ENCODE measurements at places on chromosomes 1 and 21. TPM values are rescaled to one million over a fixed set of nuclear protein-coding genes. Genes with fewer than 3 reads are reported as not detected.

C1orf116 gene
- total RNA-seq, result 6.8 TPM

CYB561D1 gene
- 4.0 TPM for total RNA-seq

HSD3B1 gene
- not detected for total RNA-seq

RUNX3 gene
- total RNA-seq, result 7.0 TPM

TMPRSS2 gene
- total RNA-seq, result 0.08 TPM

NDUFS5 gene
- 444 TPM for total RNA-seq

LAD1 gene
- 2.2 TPM for total RNA-seq

C1orf105 gene
- total RNA-seq, result not detected

LIX1L gene
- 15.9 TPM for total RNA-seq

GJA9 gene
- total RNA-seq, result 0.05 TPM

CHD1L gene
- 33.8 TPM for total RNA-seq

KPRP gene
- total RNA-seq, result not detected

GJA8 gene
- total RNA-seq, result not detected

AGRN gene
- 117 TPM for total RNA-seq

PLEKHA6 gene
- total RNA-seq, result 41.4 TPM

GBP5 gene
- total RNA-seq, result not detected

RNU1-3 gene
- 10.6 TPM for total RNA-seq

PTGER3 gene
- not detected for total RNA-seq

SERPINC1 gene
- 0.16 TPM for total RNA-seq

FCAMR gene
- not detected for total RNA-seq

NBPF4 gene
- total RNA-seq, result 0.07 TPM

ZNF648 gene
- not detected for total RNA-seq

TRIM58 gene
- not detected for total RNA-seq

SEMA6C gene
- total RNA-seq, result 1.5 TPM

FCRLB gene
- total RNA-seq, result 1.6 TPM

KLHDC7A gene
- 1.1 TPM for total RNA-seq

CLCA1 gene
- not detected for total RNA-seq

FAM43B gene
- total RNA-seq, result 4.3 TPM

OR2L3 gene
- total RNA-seq, result not detected

CENPS gene
- total RNA-seq, result 27.4 TPM

NR5A2 gene
- total RNA-seq, result 3.9 TPM

RAP1GAP gene
- 10.1 TPM for total RNA-seq

CRYBG2 gene
- total RNA-seq, result 1.3 TPM

AADACL4 gene
- total RNA-seq, result not detected

NCAM2 gene
- total RNA-seq, result not detected

CNR2 gene
- not detected for total RNA-seq

CRYAA gene
- 0.18 TPM for total RNA-seq

ZC3H12A gene
- 45.0 TPM for total RNA-seq

C1QC gene
- total RNA-seq, result not detected

LRRC39 gene
- 0.11 TPM for total RNA-seq

SV2A gene
- 0.12 TPM for total RNA-seq

SMCP gene
- total RNA-seq, result not detected

LCA5L gene
- total RNA-seq, result 1.6 TPM

AK5 gene
- 6.8 TPM for total RNA-seq

SLC35F3 gene
- total RNA-seq, result 4.8 TPM

MIXL1 gene
- total RNA-seq, result not detected

PAPPA2 gene
- 0.01 TPM for total RNA-seq

RGS16 gene
- total RNA-seq, result 0.16 TPM
